RPMI7951 (cell line): ENCODE measurements at places on chromosomes 1 and 21.

DNA sequence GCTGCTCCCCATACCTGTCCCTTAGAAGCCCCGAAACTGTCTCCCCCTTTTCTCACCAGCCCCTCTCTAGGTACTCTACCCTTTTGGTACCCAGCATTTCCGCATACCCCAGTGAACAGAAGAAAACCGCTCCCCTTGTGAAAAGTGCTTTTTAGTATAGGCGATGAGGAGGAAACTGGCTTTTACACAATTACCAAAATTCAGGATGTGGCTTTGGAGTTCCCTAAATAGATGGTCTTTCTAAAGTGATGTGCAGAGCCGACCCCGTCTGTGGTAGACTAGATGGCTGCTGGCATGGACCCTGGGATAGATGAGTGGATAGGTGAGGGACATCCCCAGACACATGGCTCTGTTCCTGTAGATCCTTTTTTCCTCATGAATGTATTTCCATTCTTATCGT is 2.6 kb upstream of the PER3 start:
- DNase-seq, result no peak

GRCh38 chr1:195520757-195521156 is 1087.5 kb downstream of the KCNT2 start:
- no peak for DNase-seq

- DNase-seq, result peak; percentile 60
Observed at GRCh38 chr1:110630839-110631663, 24.9 kb upstream of the KCNA2 start.

GRCh38 chr21:43726686-43727518 is 8.0 kb downstream of the PDXK start:
- no peak for DNase-seq

GRCh38 chr1:46012236-46012635 is 120.2 kb downstream of the PIK3R3 start:
- no peak for DNase-seq

DNA sequence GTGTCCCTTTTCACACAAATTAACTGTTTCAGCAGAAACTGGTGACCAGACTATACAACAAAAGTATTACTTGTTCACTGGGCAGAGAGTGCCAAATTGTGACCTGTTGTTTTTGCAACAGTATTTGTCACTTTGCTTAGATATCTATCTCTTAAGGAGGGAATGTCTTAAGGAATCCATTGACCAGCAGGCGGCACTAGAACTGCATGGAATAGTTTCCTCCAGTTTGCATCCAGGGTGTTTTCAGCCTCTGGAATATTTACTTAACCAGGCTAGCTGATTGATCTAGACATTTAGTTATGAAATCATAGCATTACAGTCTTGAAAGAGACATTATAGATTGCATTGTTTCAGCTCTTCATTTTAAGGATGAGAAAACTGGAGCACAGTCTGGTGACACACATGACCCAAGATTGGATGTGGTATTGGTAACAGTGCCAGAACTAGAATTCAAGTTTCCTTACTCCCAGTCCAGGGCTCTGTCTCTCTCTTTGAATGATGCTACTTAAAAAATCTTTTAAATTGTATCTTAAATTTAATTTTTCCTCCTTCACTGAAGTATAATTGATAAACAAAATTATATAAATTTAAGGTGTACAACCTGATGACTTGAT is 16.9 kb downstream of the RPTN start:
- DNase-seq, result peak; percentile 57

DNA sequence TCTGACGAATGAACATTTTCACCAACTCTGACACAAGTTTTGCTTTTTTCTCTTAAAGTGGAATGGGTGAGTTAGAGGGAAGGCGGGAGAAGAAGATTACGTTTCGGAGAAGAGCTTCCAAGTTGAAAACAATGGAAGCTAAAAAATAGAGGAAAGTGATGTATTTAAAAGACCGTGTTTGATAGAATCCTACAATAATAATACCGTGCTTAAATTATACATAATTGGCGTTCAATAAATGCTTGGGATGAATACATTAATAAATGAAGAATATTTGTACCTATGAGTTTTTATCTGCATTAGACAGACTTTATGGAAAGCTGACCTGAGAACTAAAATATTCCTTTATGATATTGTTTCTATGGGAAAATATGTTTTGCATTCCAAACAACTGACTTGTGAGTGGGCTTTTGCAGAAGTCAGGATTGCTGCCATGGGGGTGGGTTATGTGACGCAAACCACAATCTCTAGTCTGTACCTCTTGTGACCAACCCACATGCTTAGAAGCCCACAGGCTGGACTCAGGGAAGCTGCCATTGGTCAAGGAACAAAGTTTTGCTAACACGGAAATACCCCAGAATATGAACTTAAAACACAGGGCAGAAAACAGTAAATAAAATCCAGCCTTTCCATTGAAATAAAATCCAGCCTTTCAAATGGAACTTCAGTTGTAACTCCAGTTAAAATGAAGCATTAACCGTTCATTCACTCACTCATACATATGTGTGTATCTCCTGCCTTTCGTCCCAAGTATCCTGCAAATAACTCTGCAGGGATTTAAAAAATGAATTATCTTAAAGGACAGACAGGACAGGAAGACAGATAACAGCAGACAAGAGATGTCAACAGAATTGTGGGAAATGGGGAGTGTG is 21.3 kb upstream of the ATF3 start:
- DNase-seq, result no peak

DNA sequence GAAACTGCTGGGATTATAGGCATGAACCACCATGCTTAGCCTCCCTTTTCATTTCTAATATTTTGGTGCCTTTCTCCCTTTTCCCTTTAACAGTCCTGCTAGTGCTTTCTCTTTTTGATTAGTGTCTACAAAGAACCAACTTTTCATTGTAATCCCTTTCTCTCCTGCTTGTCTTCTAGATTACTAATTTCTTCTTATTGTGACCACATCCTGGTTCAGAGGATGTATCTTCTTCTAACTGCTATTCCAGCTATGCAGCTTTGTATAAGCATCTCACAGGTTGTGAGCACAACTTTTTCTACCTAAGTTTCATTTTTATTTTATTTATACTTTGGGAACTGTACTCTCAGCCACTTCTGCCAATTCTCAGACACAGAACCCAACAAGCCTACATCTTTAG is 14.7 kb downstream of the ZNF648 start:
- no peak for DNase-seq

GRCh38 chr1:17790383-17791054 is 35.4 kb downstream of the ACTL8 start:
- DNase-seq, result no peak

DNA sequence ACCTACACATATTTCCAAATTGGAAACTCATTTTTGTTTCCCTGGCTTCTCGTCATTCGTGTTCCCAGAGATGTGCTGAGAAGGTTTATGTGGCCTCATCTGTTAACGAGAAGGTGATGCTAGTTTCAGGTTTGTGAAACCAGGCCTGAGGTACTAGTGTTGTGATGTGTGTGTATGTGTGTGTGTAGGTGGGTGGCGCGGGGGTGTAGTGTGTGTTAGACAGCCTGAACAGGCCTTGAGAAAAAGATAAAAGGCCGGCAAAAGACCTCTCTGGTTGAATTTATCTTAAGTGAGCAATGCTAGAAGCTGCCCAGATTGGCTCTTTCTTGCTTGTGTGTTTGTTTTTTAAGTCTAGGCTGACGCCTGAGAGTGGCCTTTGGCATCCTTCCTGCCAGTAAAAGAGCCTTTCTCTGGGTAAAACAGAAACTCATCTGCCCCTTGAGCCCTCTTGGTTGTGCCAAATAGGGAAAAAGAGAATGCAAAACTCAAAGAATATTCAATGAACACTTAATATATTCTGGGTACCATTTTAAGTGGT is 65.8 kb upstream of the HSD17B7 start:
- peak; percentile 9 for DNase-seq

DNA sequence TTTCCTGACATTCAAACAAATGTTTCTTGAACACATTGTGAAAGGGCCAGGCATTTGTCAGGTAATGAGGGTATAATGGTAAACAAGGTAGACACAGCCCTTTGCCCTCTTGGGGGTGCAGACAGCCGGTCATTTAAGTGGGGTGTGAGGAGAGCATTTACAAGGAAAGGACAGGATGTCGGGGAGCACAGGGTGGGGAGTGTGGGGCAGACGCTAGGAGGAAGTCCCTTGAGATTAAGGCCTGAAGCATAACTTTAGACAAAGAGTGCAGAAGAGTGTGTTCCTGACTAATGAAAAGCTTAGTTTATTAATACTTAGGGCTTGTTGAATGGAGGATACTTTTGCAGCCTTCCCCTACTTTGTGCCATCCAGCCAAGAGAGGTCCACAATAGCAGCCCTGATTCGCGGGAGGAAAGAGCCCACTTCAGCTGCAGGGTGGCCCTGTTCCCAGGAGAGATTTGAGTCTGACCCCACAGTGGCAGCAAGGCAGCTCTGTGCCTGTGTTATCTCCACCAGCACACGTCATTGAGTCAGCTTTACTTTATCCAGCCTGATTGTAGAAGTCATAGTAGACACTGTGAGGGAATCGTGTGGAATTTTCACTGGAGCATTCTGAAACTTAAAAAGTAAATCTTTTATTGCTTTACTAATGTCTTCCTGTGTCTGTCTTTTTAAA is 35.1 kb downstream of the MPZL1 start:
- DNase-seq, result no peak

GRCh38 chr1:200134116-200134515 is 106.6 kb downstream of the NR5A2 start:
- DNase-seq, result no peak

DNA sequence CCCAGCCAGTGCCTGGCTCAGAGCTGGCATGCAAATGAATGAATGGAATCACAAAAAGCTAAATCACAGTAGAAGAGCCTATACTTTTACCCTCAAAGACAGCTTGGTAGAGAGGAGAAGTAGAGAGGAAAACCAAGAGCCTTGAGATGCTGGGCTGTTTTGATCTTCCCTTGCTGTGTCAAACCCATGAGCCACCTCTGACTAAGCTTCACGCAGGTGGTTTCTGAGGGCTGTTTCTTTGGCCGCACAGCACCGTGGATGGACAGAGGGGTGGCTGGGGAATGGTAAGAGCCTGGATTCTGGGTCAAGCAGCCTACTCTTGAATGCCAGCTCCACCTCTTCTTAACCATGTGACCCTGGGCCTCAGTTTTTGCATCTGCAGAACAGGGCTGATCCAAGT is 18.6 kb downstream of the ABCG1 start:
- no peak for DNase-seq

- no peak for DNase-seq
Observed at GRCh38 chr1:160607672-160608032, 28.4 kb upstream of the CD84 start.
